ENCODE measurements at places on chromosomes 1 and 21.
A peak's percentile ranks its signal among the peaks of the same experiment; 100 is the strongest.

GRCh38 chr1:84278905-84279304, 22.6 kb upstream of the SAMD13 start:
- DNase-seq, result no peak

DNA sequence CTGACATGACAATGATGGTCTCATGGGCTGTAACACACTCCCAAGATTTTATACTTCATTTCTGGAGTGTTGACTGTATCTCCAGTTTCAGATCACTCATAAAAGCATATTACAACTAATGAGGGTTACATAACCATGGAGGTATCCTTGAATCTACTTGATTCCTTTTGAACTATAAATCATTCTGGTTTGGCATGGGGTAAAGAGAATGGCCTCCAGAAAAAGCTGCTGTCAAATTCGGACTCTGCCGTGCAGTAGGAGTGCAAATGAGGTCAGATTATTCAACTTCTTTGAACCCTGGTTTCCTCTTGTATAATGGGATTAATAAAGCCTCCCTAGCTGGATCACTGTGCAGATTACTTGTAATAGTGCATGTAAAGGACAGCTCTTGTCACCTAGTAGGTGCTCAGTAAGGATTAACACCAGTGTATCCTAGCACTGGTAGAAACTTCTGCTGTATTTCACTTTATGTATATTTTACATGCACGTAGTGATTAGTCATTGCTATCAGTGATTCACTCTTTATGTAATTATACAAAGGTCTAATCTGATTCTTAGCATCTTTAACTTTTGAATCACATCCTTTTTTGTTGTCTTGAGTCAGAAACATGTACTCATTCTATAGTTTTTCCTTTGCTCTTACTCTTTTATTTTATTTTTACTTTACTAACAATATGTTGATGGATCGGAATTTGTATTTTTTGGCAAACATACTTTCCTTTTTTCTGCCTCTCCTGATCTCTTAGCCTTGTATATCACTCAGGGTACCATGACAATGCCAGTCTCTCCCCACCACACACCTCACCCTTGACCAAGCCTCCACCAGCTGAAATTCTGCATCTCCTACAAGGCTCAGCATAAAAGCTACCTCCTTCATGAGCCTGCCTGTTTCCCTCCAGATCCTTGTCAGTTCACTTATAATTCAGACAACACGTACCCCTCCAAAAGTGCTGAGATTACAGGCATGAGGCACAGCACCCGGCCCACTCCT, 3.2 kb downstream of the LRRC8C start:
- no peak for DNase-seq

- no peak for DNase-seq
Observed at GRCh38 chr1:11787251-11787803, 18.4 kb downstream of the MTHFR start.

GRCh38 chr1:87131809-87132283, 196.8 kb upstream of the LMO4 start:
- peak; percentile 70 for DNase-seq

GRCh38 chr1:21313886-21314721, 23.8 kb upstream of the ECE1 start:
- no peak for DNase-seq

GRCh38 chr1:37776946-37777516, 12.1 kb upstream of the EPHA10 start:
- no peak for DNase-seq

DNA sequence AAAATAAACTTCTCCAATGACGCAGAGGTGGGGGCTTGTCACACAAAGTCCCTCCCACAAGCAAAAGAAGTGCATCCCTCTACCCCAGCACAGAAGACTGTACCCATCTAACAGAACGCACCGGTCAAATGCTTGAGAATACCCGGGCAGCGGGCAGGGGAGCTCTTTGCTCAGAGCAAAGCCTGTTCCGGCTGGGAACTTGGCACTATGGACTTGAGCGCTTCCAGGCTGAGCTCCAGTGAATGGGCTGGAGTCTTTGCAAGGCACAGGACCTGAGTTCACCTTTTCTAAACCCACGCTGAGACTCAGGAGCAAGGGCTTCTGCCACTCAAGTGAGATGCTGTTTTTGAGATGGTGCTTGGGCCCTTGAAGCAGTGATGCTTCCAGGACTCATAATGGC, 20.3 kb downstream of the RHBG start:
- DNase-seq, result peak; percentile 67

DNA sequence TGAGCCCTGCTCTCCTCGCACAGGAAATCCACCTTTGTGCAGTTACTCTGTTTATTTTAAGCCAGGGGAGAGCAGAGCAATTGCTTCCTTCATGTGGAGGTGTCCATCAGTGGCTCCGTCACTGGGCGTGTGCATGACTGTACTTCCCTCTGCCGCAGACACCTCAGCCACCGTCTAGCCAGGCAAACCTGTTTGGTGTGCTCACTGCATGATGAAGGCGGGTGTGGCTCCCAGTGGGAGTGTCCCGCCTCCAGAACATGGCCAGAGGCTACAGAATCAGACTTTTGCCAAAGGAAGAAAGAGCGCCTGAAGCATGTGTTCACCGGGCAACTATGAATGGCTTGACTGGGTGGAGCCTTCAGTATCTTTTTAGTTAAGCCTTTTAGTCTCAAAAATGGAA, 26.1 kb upstream of the LAMC2 start:
- no peak for DNase-seq

DNA sequence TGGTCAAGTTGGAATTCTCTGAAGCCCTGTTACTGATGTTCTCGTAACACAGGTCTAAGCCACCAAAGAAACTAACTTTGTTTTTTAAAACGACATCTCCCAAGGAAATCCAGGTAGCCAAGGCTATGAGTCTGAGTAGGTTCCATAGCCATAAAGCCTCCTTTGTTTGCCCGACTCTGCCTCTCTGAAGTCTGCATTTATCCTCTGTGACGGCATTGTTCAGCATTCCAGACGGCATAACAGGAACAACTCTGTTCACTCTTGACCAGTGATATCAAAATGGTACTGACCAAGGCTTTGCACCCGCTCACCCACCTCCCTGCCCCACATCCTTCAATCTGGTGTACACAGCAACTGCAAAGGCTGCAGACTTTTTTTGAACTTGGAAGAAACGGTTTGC, 14.8 kb downstream of the URB1 start:
- DNase-seq, result no peak

- no peak for DNase-seq
Observed at GRCh38 chr1:53568540-53568939, 109.3 kb downstream of the DMRTB1 start.

GRCh38 chr21:25871566-25871965, 136.8 kb downstream of the GABPA start:
- DNase-seq, result no peak

DNA sequence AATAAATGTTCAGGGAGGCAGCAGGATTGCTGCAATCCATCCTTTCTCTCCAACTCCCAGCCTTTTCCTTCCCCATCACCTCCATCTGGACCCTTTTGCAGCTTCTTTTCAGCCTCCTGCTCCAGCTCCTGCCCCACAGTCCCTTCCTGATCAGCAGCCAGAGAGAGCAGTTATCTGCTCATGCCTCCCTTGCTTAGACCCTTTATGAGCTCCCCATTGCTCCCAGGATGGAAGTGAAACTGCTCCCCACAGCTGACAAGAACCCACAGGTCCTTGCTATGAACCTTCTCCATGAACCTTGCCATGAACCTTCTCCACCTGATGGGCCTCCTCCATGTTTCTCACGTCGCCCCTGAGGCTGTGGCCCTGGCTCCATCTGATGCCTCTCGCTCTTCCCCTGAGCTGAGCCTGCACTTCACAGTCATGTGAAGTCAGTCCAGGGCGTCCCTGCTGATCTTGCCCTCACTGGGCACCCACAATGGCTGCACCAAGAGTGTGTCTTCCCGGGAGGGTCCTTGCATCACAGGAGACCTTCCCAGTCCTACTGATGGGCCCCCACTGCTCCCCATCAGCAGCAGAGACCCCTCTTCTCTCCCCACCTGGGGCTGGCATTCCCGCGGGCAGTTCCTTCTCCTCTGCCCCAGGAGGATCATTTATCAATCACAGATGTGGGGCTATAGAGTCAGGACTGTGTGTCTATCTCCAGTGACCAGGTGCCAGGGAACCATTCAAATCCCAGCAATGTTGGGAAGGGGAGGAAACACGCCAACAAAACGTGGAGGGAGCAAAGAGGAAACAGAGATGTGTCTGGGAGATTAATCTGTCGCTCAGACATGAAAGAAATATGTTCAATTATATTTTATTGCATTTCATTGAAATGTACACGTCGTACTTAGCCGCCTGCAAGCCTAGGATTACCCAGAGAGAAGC, 73.1 kb downstream of the MATN1 start:
- DNase-seq, result no peak

- no peak for DNase-seq
Observed at GRCh38 chr1:64701886-64702285, 43.0 kb upstream of the RAVER2 start.

GRCh38 chr1:22861764-22862440, 110.8 kb downstream of the LACTBL1 start:
- no peak for DNase-seq

- DNase-seq, result no peak
Observed at GRCh38 chr1:227805606-227806197, 9.8 kb upstream of the PRSS38 start.

- no peak for DNase-seq
Observed at GRCh38 chr1:56062625-56063024, 516.7 kb downstream of the PLPP3 start.

DNA sequence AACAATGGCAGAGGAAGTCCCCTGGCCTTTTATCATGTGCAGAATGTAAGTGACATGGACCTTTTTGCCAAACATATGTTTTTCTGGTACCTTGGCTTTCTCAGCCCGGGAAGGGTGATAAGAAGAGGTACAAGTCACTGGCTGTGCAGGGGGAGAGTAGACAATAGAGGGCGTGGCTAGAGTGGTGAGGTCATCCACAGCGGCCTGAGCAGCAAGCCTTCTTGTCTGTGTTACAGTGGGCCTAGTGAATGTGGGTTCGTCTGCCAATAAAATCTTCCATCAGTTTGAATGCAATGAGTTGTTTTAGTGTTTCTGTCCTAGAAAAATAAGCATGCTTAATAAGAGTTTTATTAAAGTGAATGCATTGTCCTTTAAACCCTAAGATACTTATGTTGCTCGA, 59.0 kb upstream of the PGD start:
- peak; percentile 52 for DNase-seq

DNA sequence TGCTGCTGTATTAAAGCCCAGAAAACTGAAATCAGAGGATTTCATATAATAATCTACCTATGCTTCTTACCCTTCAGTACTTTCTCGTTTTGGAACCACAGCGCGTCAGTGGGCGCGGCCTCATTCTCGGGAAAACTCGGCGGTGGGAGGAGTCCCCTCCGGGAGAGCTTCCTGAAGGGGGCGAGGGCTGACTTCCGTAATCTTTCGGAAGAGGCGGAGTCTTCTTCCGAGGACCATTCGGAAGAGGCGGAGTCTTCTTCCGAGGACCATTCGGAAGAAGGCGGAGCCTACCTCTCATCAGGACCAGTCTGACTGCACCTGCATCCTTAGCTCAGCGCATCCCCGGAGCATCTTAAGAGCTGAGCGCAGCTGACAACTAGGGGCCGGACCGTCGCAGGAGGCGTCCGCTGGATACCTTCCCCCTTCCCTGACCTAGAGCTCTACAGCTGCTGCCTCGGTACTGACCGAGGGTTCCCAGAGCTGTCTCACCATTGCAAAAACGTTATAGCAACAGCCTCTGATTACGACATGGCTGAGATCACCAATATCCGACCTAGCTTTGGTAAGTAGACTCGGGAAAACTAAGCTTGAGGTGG, at the start of gene SYT11:
SYT11 (plus strand) TSS at position 334 of the 596 bp plus-strand sequence; CDS start at position 529, 195 bp downstream.
- DNase-seq, result peak; percentile 99

- no peak for DNase-seq
Observed at GRCh38 chr21:44521928-44522752, 17.9 kb downstream of the KRTAP10-1 start.
